ENCODE measurements at places on chromosomes 1 and 21. TPM values are rescaled to one million over a fixed set of nuclear protein-coding genes. Genes with fewer than 3 reads are reported as not detected.

KRTAP21-2 gene
- not detected for total RNA-seq

RFX5 gene
- total RNA-seq: 49.0 TPM

GBP7 gene
- not detected for total RNA-seq

FAM3B gene
- total RNA-seq: not detected

INAVA gene
- 0.33 TPM for total RNA-seq

PERM1 gene
- total RNA-seq: not detected

CYP4A11 gene
- total RNA-seq: not detected

TNFAIP8L2 gene
- total RNA-seq: not detected

- DNase-seq: no peak
These were observed 953 bp upstream of the NDUFS2 start for GRCh38 chr1:161200992-161201835.

DNA sequence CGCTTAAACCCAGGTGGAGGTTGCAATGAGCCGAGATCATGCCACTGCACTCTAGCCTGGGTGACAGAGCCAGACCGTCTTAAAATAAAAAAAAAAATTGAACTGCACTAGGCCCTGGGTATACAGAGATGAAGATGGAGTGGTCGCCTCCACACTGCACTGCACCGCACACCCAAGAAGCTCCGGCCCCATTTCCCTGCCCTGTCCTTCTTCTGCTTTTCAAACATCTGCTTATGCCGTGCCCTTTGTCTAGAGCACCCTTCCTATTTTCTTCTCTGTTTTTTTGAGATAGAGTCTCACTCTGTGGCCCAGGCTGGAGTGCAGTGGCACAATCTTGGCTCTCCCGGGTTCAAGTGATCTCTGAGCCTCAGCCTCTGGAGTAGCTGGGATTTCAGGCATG, 17.4 kb downstream of the IQGAP3 start:
- no peak for DNase-seq

DNA sequence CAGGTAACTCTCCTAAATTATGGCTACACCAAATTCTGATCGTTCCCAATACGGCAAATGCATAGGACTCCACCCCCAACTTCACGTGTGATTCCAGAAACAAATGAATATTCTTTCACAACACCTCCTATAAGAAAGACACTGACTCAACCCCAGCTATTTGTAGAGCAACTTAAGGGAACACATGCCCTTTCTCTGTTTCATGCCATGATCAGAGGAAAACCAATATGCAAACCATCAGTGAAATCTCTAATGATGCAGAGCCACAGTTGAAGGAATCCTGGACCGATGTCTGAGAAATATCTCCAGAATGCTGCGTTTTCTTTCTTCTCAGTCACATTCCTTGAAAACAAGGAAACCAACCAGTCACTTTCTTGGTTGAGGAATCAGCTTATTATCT, 164.2 kb upstream of the PTBP2 start:
- DNase-seq: no peak

DNA sequence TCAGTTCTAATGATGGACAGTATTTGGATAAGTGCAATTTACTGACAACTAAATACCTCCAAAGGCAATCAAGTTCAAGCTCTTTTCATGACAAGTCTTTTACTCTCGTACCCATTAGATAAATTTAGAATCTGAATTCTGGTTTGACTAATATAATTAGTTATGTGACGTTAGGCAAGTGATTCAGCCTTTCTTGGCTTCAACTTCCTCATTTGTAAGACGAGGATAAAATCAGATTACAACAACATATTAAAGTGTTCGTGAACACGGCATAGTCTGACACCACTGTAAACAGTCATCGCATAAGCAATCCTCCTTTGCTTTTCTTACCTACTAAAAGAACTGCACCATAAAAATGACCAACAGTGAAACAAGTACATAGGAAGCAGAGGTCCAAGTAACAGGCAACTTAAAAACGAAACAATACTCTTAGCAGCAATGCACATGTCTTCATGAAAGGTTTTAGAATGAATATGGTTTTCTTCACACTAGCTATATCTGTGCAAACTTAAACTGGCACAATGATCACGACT, 25.7 kb downstream of the COA6 start:
- DNase-seq: no peak

DNA sequence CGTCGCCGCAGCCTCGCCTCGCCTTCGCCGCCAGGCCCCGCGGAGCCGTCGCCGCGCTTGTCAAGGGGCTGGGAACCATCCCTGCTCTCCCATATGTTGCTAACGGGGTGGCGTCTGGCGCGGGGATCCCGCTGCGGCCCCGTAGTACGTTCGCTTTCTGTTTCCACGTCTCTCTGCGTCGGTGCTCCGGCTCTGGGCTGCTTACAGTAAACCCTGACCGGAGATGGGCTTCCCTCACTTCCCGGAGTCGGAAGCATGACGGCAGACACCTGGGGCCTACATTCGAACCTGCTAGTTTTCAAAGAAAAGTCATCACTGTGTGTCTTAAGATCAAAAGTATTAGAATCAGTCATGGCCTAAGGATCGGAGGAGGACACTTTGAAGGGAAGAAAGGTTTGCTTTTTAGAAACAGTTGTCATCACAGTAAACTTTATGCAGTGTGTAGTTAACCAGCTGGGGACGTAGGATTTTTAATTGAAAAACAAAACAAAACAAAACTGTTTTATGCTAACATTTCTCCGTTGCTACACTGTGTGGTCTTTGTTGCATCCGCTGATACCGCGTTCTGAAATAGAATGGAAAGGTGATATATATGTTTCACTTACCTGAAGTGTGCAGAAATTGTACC, 69.0 kb downstream of the SLC35A3 start:
- DNase-seq: peak; percentile 78

DNA sequence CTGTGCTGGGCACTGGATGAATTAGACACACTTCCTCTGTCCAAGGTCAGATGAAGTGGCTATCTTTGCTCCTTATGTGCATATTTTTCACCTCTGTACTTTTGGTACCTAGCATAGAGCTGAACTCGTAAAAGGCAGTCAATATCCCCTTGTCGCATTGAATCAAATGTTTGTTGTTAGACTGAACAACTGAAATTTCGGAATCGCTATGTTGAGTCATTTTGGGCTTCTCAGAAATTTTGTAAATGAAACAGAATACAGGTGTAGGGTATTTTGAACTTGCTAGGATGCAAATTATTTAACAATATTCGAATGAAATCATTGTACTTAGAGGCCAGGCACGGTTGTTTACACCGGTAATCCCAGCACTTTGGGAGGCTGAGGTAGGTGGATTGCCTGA, 48.0 kb downstream of the PDE4B start:
- no peak for DNase-seq
